SK-N-DZ (cell line): ENCODE measurements at places on chromosomes 12 and 14.
A peak's percentile ranks its signal among the peaks of the same experiment; 100 is the strongest.

GRCh38 chr12:119071638-119072231 lies 90.4 kb downstream of the SRRM4 start:
- peak; percentile 41 for DNase-seq

DNA sequence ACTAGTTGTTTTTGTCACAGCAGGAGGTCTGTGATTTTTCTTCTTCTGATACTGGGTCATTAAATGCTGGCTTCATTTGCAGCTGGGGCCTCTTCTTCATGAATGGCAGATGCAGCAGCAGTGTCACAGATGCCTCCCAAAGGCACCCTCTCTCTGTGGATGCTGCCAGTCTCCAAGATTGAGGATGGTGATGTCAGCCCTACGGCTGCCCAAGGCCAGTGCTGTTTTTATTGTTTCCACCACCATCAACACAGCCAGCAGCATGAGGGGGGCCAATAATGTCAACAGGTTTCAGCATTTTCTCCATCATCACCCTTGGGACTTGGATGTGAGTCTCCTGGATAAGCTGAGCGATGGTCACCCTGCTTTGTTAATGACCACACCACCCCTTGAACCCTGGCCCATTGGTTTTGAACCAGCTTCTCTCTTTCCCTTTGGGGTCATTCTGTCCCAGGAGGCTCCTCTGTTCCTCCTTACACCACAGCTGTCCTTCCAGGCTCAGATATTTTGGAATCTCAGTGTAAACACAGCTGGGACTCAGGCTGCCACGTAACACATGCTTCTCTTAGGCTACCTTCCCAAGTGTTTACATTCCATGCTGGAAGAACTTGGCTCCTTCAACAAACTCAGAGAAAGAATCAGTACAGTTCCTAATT lies 151.7 kb upstream of the DDHD1 start:
- DNase-seq = no peak

DNA sequence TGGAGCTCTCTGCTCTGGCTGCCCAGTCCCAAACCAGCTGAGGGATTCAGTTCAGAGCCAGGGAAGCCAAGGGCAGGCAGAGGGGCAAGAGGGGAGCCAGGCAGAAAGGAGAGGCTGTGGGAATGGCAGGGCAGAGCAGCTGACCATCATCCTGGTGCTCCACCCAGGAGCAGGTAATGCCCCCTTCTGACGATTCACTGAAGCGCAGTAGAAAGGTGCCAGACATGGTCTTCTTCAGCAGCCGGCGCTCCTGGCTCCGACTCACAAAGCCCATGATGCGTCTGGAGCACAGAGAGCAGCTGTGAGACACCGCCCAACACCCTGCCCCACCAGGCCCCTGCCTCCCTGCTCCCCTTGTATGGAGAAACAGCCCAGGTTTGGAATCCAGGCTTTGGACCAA lies 8.0 kb downstream of the IL23A start:
- DNase-seq = no peak

DNA sequence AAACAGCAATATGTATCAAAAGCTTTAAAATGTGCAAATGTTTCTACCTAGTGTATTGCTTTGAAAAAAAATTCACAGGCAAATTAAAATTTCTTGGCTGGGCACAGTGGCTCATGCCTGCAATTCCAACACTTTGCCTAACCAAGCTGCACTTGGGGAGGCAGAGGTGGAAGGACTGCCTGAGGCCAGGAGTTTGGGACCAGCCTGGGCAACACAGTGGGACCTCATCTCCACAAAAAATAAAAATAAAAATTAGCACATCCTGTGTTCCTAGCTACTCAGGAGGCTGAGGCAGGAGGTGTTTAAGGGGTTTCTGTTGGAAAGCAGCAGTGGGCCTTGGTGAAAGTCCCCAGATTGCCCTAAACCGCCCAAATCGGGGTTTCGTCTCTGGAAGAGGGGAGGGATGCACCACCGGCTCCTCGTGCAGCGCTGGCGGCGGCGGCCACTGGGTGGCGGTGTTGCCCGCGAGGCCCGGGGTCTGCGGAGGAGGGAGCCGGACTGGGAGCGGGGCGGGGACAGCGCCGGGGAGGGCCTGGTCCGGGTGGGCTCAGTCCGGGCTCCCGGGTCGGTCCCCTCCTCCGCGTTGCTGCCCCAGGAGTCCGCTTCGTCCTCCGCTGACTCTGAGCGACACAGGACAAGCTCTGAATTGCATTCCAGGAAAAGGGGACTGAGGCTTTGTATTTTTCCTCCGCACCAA lies 265.6 kb downstream of the AACS start:
- peak; percentile 34 for DNase-seq

- no peak for DNase-seq
Observed at GRCh38 chr12:126191949-126192348, 1126.7 kb downstream of the AACS start.

GRCh38 chr14:101965770-101966722 lies 1.7 kb downstream of the DYNC1H1 start:
- DNase-seq = no peak

- no peak for DNase-seq
Observed at GRCh38 chr14:61281948-61282275, 774 bp upstream of the TMEM30B start.

GRCh38 chr12:70408004-70408790 lies 42.1 kb downstream of the KCNMB4 start:
- DNase-seq = no peak

GRCh38 chr12:104596898-104597843 lies 140.4 kb downstream of the CHST11 start:
- DNase-seq = no peak

DNA sequence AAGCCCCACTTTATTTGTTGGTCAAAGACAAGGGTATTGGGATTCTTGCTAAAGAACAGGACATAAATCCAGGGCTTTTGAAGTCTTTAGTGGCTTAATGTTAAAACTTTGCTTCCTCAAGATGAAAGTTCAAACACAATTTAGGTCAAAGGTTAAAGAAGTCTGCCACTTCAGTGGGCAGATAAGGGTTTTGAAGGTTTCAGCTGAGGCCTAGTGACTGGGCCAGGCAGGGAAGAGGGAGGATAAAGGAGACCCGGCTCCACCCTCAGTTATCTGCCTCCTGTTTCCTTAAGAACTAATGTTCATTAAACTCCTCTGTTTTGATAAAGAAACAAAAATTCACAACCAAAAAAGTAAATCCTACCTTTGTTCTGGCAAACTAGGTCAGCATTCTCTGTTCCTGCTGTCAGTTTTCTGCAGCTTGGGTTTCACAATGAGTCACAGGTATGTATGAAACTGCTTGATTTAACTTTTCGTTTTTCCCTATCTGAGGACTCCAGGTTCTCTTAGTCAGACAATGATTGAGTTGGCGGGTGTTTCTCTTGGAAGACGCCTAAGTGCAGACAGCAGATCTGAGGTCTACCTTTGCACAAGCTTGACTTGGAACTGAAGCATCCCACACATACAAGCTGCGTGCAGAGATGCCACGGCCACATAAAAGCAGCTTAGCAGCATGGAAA lies 208.3 kb downstream of the EXOC5 start:
- no peak for DNase-seq

GRCh38 chr14:69594846-69595245 lies 16.6 kb upstream of the SUSD6 start:
- no peak for DNase-seq

GRCh38 chr12:67659292-67659691 lies 10.7 kb downstream of the DYRK2 start:
- DNase-seq = no peak

DNA sequence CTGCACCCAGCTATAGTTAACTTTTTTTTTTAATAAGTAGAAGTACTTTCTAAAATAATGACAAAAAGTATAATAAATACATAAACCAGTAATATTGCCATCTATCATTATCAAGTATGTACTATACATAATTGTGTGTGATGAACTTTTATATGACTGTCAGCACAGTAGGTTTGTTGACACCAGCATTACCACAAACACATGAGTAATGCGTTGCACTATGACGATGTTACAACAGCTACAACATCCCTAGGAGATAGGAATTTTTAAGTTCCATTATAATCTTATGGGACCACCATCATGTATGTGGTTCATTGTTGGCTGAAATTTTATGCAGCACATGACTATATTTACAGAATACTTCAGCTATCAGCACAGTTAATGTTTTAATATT lies 62.9 kb upstream of the VSX2 start:
- DNase-seq = no peak

DNA sequence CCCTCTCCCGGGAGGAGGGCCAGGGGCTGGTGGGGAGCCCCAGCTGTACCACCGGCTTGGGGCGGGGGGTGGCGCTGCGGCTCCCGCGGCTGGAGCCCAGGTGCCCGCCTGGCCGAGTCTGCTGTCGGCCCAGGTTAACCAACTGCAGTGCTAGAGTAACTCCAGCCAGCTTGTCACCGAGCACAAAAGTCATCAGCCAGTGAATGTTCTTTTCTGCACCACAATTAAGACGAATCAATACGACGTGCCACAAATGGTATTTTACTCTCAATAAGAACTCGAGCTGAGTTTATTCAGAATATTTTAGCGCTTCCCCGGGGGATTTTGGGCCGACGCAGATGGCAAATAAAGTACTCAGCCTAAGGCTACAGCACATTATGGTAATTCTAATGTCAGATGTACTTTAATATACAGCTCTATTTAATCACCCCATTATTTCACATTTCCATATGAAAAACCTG lies 83.2 kb downstream of the BCL11B start:
- DNase-seq = no peak

- DNase-seq = no peak
Observed at GRCh38 chr14:93454224-93454623, 23.5 kb downstream of the UNC79 start.

DNA sequence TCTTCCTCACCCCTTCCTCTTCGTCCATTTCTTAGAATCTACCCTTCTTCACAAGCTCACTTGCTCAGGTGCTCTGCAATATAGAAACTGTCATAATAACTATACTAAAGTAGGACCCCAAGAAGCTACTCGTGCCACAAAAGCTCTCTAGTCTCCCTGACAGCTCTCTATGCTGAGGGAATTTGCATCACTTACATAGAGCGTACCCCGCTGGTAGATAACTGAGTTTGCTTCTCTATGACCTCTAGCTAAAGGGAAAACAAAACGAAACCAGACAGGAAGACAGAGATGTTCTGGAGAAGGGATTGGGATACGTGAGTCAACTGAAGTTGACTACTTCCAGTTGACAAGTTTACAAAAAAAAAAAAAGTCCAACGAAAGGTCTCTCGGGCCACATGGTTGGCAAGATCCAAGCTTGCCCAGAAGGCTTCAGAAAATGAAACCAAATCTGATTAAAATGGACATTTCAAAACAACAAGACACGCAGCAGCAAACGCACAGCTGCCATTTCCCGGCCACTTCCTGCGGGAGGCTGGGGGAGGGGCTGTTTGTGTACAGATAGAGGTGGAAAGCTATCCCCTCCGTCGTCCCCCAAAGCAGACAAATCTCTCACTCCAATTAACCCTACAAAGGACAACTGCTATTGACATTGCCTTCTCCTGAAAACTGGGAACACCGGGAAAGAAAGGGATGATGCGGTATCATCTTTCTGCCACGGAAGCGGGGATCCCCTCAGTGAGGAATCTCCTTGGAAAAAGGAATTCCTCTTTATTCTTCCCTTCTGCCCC lies 1.3 kb downstream of the BAZ2A start:
- peak; percentile 53 for DNase-seq

DNA sequence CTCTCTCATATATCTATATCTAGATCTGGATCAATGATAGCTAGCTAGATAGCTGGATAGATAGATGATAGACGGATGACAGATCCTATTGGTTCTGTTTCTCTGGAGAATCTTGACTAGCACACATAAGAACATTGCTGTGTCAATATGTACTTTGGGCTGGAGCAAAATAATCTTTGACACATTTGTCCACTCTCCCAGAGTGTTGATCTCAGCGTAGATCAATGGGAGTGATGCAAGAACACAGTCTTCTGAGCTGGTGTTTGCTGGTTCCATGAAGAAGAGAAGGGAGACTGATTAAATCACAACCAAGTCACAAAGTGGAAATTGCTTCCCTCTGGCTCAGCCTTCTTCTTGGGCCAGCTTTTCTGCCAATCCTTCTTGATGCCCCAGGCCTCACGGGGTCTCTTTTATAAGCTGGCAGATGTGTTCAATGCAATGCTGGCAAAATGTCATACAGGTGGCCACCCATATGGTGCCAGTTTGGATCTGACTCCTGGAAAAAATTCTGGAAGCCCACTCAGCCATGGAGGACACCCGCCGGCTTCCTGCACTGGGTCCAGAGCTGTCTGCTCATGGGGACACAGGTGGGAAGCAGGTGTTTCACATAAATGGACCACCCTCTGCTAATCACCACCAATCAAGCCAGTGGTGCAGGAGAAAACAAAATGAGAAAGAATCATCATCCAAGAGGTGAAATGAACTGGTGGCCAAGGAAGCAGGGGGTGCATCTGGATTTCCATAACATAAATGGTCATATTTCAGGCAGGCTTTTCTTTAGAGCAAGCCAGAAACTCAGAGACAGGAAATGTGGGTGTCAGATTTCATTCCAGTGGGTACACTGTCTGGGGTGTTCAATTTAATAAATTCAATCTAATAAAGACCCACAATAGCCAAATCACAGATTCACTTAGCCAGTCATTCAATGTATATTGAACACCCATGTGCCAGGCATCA lies 310.3 kb downstream of the DPF3 start:
- no peak for DNase-seq

- peak; percentile 86 for DNase-seq
Observed at GRCh38 chr12:100554608-100555077, 18.8 kb upstream of the GAS2L3 start.

GRCh38 chr12:68612697-68613096 lies 2.0 kb downstream of the RAP1B start:
- no peak for DNase-seq

DNA sequence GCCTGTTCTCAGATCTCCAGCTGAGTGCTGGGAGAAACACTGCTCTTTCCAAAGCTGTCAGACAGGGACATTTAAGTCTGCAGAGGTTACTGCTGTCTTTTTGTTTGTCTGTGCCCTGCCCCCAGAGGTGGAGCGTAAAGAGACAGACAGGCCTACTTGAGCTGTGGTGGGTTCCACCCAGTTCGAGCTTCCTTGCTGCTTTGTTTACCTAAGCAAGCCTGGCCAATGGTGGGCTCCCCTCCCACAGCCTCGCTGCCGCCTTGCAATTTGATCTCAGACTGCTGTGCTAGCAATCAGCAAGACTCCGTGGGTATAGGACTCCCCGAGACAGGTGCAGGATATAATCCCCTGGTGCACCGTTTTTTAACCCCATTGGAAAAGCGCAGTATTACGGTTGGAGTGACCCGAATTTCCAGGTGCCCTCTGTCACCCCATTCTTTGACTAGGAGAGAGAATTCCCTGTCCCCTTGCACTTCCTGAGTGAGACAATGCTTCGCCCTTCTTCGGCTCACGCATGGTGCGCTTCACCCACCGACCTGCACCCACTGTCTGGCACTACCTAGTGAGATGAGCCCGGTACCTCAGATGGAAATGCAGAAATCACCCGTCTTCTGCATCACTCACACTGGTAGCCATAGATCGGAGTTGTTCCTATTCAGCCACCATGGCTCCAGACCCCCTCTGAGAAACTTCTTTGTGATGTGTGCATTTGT lies 650.3 kb upstream of the ALG10B start:
- no peak for DNase-seq

- DNase-seq = no peak
Observed at GRCh38 chr14:63705561-63706070, 22.2 kb downstream of the SGPP1 start.

DNA sequence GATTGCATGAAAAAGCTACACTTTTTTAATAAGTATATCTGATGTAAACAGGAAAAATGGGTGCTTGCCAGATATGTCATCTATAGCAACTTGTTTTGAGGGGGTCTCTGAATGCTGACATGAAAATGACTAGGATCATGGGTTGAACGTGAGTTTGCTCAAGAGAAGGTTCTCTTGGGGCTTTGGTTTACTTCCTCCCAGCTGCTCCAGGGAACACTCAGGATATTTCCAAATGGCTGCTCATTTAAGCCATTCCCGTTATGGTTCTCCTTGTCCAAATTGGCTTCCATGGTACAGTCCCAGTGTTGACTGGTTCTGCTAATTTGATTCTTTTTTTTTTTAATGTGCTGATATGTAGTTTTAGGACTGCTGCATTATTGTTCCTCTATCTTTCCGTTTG lies 118.3 kb downstream of the ETV6 start:
- no peak for DNase-seq
